ENCODE measurements at places on chromosomes 7 and 10.

DNA sequence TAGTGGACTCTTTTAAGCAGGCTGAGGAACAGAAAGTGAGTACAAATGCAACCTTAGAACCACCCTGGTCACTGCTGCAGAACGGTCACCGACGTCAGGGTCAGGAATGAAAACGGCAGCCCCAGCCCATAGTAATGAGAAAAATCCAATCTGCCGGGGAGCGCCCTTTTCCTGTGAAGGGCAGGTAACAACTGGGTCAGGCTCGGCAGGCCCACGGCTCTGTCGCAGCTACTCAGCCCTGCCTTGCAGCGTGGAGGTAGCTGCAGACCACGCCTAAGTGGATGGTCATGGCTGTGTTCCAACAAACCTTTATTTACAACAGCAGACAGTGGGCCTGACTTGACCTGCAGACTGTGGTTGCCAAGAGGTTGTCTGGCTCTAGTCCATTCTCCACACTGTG lies 563.2 kb downstream of the DNAJB6 start:
- no peak for ATAC-seq

DNA sequence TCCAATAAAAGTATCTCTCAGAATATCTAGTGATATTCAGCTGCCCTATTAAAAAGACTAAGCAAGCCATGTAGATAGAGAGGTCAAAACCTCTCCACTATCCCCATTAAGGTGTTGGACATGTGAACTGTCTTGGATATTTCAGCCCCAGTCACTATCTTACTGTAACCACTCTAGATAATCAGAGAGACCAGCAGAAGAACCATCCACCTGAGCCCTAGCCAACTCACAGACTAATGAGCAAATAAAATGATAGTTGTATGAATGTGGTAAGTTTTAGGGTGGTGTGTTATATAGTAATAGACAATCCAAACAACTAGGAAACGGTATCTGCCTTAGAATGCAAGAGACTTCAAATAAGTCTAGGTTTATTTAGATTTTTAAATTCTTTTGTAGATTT lies 268.6 kb upstream of the KLF14 start:
- no peak for ATAC-seq

GRCh38 chr10:112491144-112491543 lies 44.1 kb downstream of the VTI1A start:
- ATAC-seq = peak; percentile 76

- peak; percentile 81 for ATAC-seq
Observed at GRCh38 chr10:127977357-127978009, 70.6 kb downstream of the PTPRE start.

- ATAC-seq = peak; percentile 94
Observed at GRCh38 chr7:85890244-85890811, 703.5 kb upstream of the SEMA3D start.

GRCh38 chr10:60944058-60944909 lies at the start of gene RHOBTB1:
TSS of gene RHOBTB1 (minus strand) at chr10:60944185. CDS start at chr10:60911542, 32,643 bp downstream.
- peak; percentile 86 for ATAC-seq

DNA sequence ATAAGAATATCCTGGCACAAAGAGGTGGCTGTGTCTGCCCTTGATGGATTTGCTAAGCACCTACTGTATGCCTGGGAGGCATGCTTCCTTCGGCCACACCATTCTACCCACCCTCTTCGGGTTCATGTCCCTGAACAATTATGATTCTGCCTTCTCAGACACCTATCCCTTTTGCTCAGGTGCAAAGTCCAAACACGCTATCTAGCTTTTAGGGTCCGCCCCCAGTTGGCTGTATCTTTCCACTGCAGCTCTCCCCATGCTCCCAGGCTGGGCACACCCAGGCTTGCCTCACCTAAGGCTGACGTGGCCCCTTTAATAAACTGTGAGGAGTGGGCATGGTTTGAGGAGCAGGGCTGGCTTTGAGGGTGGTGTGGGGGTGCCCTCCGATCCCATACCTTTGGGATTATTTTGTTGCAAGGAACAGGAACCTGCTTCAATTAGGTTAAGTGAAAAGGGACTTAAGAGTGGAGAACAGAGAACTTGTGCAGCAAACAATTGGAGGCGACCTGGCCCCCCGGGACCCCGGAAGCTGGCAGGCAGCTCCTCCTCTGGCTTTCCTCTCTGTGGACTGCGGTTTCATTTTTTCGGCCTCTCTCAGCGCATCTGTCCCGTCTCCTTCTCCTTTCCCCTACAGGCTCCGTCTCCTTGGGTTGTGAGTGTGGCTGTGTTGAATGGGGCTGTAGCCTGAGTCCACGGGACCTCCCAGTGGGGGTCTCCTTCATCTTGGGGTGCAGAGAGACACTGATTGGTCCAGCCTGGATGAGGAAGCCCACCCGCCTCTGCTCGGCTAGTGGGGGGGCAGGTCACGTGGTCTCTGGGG lies 3.8 kb downstream of the CLIP2 start:
- ATAC-seq = no peak

- peak; percentile 62 for ATAC-seq
Observed at GRCh38 chr7:38169847-38170246, 8.2 kb upstream of the STARD3NL start.

- ATAC-seq = no peak
Observed at GRCh38 chr10:92692697-92693533, 3.2 kb downstream of the HHEX start.

DNA sequence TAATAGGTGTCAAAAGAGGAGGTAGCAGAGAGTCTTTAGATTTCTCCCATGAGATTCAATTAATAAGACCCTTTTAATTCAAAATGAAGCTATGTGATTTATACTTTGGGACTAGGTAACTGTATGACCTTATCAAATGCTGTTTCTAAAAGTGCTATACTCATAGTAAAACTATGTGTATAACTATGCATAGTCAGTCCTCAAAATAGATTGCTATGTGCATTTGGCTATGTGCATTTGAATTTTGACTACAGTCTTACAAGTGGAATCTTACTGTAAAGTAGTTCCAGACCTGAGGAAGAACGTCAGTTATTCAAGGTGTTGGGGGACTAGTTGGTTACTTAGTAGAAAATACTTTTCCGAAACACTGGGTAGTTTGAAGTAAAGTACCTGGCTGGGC lies 36.9 kb downstream of the ADD3 start:
- ATAC-seq = no peak

- ATAC-seq = no peak
Observed at GRCh38 chr10:76026905-76027304, 595.5 kb downstream of the LRMDA start.

GRCh38 chr7:14507617-14508016 lies 394.9 kb downstream of the DGKB start:
- ATAC-seq = peak; percentile 89

DNA sequence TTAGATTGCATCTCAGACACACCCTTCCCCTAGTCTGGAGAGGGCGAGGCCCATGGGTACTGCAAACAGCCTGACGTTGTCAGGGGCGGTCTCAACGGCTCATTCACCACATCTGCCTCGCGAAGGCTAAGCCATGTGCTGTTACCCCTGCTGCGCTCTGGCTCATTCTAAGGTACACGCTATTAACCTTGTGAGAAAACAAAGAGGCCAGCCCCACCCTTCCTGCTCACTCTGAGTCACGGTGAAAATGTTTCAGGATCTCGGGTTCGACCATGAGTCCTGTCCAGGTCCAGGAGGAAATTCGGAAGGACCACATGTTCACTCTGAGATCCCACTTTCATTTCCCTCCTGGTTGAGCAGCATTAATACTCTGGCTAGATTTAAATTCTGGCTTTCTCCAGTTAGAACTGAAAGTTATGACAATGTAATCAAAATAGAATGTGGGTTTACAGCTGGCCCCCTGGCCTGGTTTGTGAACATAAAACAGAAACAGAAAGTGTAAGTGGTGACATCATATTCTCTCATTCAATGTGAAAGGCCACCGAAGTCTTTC lies 55.2 kb downstream of the EGFR start:
- peak; percentile 48 for ATAC-seq

DNA sequence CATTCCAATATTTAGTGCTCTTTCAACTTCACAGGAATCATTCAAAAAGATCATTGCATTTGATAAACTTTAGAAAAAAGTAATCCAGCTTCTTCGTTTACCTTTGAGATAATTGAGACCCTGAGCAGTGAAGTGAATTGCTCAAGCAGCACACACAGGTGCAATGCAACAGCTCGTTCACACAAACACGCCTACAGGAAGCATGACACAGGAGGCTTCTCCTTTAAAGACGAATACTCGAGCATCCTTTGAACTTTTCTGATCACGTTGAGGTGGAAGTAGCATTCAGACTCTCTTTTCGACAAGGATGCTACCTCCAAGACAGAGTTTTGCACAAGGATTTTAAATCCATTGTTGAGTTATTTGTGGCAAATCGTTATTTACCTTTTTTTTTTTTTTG lies 18.0 kb upstream of the RSU1 start:
- no peak for ATAC-seq

DNA sequence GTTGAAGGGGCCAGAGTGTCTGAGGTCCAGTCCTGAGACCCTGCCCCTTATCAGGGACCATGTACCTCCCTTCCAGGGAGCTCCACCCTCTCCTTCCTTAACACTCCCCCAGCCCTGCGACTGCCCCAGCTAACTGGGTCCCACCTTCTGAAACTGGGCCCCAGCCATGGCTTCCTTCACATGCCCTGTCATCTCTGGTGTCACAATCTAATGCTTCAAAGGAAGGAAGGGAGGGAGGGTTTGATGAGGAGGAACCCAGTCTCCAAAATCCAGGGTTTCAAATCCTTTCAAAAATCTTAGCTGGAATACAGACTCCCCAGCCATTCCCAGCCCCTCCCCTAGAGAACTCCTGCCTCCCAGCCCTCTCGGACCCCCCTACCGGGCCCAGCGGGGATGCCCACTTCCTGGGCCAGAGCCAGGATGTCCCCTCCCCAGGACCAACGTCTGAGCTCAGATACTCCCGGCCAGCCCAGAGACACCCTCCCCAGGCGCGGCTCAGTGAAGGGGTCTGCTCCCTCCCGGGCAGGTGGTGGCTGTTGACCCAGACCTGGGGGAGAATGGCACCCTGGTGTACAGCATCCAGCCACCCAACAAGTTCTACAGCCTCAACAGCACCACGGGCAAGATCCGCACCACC lies 18.0 kb downstream of the C10orf105 start:
- ATAC-seq = no peak

GRCh38 chr10:33621101-33621500 lies 286.6 kb upstream of the NRP1 start:
- no peak for ATAC-seq

DNA sequence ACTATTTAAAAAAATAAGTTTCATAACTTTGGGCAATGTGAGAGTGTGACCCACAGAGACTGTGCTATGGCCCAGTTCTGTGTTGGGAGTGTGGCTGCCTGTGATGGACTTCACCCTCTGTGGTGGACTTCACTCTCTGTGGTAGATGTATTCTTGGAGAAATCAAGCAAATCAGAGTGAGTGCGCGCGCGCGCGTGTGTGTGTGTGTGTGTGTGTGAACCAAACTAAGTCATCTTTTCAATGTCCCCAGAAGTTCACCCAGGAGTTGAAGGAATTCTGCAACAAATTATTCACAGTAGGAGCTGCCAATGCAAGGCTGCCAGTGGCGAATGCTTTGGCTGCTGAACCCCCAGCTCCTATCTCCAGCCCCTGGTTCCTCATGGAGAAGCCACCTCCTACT lies 184.5 kb downstream of the ADAM12 start:
- no peak for ATAC-seq

DNA sequence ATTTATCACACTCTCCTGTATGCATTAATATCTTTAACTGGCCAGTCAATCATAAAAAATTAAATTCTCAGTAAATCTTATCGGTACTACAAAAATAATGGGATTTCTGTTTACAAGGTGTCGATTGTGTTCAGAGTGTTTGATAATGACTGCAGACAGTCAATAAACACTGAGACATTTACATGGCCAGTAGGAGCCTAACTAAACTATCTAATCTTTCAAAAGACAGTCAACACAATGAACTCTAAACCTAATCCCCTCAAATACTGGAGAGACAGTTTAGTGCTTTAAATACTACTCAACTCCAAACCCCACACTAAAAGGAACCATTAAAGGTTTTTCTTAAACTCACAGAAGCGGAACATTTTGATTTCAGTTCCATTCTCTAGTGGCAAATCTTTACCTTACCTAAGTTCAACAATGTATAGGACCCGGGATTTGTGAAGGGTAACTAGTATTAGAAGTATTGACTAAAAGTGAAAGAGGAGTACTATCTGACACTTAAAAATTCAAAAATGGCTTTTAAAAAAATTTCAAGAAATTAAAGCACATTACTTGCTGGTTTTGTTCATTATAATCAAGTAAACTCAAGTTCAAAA lies 37.3 kb upstream of the EXOC6 start:
- no peak for ATAC-seq

DNA sequence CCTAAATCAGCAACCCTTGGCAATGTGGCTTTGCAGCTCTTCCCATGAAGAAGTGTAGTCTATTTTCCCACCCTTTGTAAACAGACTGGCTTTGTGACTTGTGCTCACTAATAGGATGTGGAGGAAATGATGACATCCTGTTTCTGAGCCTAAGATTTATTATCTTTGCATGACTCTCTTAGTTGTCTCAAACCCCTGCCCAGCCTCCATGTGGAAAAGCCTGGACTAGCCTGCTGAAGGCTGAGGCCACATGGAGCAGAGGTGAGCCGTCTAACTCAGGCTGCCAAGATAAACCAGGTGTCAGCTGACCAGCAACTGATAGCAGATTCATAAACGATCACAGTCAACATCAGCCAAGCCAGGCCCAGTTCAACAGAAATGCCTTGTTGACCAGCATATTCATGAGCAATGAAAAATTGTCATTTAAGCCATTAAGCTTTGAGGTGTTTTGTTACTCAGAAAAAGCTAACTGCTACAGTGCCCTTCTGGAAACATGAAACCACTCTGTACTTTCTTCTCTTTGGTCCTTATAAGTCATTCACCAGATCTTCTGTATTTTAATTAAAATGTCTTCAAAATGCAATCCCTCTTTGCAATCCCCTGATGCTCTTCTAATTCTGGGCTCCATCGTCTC lies 586.3 kb upstream of the ANKRD30A start:
- ATAC-seq = no peak

- no peak for ATAC-seq
Observed at GRCh38 chr7:32346253-32346652, 143.9 kb downstream of the LSM5 start.

- ATAC-seq = no peak
Observed at GRCh38 chr10:79387974-79388850, 40.9 kb downstream of the PPIF start.

GRCh38 chr10:98892523-98892922 lies 343.1 kb downstream of the HPSE2 start:
- ATAC-seq = no peak

DNA sequence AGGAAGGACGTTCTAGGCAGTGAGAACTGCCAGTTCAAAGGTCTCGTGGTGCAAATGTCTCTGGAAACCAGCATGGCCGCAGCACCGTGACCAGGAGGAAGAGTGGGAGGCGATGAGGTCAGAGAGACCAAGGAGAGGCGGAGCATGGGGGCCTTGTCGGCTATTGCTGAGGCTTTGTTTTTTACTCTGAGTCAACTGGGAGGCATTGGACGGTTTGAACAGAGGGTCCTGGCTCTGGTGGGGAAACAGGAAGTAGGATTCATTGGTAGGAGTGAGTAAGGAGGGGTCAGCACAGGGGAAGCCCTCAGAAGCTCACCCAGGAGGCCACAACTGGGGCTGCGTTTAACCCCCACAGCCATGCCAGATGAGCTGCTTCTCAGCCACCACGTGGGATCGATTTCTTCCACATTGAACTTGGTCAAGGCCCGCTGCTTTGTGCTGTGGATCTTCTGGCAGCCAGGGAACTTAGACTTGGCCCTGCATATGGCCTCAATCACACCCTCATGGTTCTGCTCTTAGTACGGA lies 22.2 kb upstream of the SH2B2 start:
- ATAC-seq = no peak

- ATAC-seq = no peak
Observed at GRCh38 chr10:16192337-16192736, 244.5 kb upstream of the PTER start.
